Activated naive CD4-positive, alpha-beta T cell treated with Interleukin-2 at 50 U/mL for 16 hours (primary cell): ENCODE measurements at places on chromosomes 5 and 9.

DNA sequence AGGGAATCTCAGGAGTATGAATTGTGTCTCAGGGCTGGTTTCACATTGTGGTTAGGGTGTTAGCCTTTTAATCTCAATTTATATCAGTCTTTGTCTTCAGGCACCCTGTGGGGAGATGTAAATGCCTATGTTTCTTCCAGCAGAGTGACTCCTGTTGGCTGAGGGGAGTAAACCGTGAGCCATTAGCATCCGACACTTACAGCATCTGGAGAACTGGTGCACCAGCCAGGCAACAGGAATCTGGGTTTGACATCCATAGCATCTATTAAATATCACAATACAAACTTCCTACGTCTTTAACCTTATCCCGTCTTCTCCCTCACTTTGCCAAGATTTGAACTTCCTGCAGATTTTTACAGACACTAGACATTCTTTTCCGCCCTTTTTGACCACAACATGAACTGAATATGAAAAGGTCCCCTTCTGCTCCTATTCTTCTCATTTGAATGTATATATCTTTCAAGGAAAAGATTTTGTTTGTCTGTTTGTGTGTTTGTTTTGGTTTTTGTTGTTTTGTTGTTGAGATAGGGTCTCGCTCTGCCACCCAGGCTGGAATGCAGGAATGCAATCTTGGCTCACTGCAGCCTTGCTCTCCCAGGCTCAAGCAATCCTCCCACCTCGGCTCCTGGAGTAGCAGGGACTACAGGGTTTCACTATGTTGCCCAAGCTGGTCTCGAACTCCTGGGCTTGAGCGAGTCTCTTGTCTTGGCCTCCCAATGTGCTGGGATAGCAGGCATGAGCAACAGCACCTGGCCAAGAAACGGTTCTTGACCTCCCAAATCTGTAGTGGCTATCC lies 626.2 kb downstream of the TLR4 start:
- DNase-seq = no peak

GRCh38 chr5:77231471-77232138 lies 21.1 kb downstream of the PDE8B start:
- DNase-seq = no peak

GRCh38 chr9:73701415-73702057 lies 549.9 kb downstream of the ANXA1 start:
- DNase-seq = no peak

- no peak for DNase-seq
Measured at GRCh38 chr5:88813805-88814575, 69.0 kb downstream of the MEF2C start.

GRCh38 chr5:169099801-169100734 lies 200.9 kb downstream of the SLIT3 start:
- DNase-seq = no peak

DNA sequence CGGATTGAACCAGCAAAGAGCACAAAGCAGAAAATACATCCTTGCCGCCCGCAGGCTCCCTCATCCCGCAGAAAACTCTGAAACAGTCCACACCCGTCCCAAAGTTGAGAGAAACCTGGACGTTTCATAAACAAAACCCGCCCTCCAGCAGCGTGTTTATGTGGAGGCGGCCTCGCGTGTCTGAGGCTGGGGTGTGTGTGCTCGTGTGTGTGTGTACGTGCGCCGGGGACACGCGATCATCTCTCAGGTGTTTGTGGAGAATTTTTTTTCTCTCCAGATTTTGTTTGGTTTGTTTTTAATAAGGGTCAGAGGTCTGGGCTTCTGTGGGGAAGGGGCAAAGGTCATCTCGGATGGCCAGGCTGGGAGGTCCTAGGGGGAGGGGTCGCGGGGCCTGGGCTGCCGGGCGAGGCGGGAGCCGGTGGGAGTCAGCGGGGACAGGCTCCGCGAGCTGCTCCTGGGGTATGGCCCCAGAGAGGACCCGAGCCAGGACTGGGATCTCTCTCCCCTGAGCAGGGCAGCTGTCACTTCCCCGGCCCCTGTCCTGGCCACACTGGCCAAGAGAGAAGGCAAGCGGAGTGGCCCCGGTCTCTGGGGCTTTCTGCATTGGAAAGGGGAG lies 206.4 kb downstream of the C9orf50 start:
- peak; percentile 38 for DNase-seq

GRCh38 chr5:84231433-84231832 lies 153.2 kb downstream of the EDIL3 start:
- no peak for DNase-seq

DNA sequence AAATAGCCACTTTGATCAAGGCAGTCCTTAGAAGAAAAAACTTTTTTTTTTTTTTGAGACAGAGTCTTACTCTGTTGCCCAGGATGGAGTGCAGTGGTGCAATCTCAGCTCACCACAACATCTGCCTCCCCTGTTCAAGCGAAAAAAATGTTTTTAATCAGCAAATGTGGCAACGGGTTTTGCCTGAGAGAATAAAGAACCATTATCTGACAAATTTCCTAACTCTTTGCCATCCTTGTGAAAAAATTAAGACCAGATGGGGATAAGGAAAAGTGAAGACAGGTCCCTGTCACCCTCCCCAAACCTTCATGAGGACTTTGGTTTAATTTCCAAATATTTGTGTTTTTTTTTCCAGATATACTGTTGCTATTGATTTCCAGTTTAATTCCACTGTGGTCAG lies 107.3 kb upstream of the SPOCK1 start:
- DNase-seq = no peak

GRCh38 chr5:123371575-123372179 lies 51.5 kb downstream of the CEP120 start:
- DNase-seq = peak; percentile 16

DNA sequence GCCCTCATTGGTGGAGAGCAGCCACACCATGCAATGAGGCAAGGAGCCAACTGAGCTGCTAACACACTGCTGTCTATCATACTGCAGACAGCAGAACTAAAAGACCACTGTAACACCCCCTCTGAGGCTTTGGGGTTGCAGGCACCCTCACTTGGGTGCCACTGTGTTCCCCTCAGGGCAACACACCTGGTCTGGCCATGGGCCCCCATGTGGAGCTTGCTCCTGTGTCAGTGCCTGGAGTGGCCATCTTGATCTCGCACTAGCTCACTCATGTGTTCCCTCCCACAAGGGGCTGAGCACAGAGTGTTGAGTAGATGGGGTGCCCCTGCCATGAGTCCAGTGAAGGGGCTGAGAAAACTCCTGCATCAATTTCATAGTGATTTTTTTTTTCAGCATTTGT lies 532.4 kb upstream of the FTMT start:
- DNase-seq = no peak

- no peak for DNase-seq
Measured at GRCh38 chr9:81477669-81478068, 211.7 kb downstream of the TLE1 start.

DNA sequence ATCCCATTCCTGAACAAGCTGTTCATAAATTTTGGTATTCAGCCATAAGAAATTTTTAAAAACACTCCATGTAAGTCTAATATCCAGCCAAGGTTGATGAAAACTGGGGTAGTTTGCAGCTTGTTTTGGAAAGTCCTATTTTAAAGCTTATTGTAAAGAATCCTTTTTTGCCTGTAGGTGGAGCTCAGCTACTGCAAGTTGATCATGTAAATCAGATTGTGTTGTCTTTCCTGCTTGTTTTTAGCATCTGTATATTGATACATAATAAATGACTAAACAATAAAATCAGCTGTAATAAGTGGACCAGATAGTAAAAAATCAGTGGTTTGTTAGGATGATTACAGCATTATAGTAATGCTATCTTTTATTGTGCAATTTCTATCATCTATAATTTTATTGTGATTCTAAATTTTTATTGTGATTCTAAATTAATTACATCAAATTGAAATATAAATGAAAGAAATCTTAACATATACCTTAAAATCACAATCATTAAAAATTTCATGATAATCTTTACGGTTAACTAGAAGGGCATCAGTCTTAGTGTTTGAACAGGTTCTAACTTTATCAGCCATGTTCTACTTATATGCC lies 42.4 kb downstream of the CWC27 start:
- no peak for DNase-seq

DNA sequence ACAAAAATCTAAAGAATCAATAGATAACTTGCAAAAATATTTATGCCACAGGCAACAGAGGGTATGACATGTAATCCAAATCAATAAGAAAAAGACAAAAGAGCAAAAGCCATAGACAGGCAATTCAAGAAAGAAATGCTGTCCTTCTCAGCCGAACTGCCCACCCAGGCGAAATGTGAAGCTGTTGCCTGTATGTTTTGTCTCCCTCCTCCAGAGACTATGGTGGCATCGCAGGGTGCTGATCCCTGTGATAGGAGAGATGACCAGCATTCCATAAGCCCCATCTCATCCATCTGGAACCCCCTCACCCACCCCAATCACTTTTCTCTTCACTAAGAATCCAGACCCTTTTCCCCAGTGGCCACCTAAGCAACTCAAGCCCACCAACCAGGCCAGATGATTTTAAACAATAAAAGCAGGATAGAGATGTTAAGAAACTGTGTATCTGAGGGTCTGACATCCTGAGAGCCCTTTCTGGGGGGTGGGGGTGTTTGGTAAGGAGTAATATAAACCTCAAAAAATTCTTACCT lies 5.3 kb upstream of the ACSL6 start:
- DNase-seq = no peak

DNA sequence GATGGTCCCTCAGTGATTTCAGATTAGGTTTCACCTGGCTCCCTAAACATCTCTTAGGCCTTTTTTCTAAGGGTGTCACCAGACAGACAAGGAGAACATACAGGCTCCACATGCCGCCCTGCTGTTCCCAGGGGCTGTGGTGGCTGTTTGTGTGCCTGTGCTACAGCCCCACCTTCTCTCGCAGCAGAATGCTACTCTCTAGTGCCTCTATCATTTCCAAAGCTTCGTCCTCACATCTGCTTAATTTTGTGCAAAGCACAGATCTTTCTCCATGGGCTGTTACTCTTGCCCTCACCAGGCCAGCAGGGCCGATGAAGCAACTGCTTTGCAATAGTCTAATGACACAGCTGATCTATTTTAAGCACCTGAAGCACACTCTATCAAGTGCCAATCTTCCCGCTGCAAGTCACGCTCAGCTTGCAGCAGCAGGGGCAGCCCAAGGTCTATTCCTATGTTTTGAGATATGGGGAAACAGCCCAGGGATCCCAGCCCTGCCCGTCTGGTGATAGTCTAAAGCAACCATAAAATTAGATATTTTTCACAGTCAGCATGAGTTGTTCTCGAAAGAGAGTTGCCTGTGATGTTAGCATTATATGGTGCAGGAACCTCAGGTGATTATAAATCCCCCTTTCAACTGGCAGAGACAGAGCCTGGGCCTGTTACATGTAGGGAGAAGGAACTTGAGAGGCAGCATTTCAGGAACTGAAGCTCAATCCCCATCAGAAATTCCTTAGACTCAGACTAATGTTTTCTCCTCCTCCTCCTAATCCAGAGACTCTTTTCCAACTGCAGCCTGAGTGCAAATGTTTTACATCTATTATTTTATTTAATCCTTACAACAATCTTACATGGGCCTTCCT lies 12.7 kb downstream of the ABLIM3 start:
- no peak for DNase-seq

- DNase-seq = no peak
Measured at GRCh38 chr5:169415371-169415770, 114.4 kb upstream of the SLIT3 start.

- no peak for DNase-seq
Measured at GRCh38 chr9:22201256-22201655, 192.2 kb upstream of the CDKN2B start.

DNA sequence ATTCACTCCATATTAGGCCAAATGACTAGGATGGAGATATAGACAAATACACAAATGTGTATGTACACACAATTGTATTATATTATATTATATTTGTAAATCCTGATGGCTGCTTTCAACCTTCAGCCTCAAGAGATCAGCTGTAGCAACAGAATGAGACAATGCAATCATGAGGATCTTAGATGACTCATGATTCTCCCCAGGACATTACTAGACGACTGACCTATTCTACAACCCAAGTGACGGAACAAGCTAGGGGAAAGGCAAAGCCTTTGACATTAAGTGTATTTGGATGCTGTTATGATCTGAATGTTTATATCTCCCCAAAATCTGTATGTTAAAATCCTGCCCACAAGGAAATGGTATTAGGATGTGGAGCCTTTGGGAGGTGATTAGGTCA lies 66.5 kb downstream of the COX7C start:
- DNase-seq = no peak

DNA sequence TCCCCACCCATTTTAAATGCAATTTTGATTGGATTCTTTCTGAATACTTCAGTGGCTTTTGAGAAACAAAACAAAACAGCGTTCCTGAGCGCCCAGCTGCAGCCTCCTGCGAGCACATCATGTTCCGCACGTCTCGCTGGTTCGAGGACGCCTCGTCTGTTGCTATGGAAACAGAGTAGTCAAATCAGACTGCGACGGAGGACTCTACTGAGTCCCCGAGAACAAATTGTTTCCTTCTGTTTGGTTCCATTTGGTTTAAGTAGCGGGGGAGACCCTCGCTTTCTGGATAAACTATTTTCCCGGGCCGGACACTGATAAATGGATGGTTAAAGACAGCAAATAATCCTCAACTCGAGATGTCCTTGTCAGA lies 69.0 kb downstream of the SLC28A3 start:
- peak; percentile 16 for DNase-seq

DNA sequence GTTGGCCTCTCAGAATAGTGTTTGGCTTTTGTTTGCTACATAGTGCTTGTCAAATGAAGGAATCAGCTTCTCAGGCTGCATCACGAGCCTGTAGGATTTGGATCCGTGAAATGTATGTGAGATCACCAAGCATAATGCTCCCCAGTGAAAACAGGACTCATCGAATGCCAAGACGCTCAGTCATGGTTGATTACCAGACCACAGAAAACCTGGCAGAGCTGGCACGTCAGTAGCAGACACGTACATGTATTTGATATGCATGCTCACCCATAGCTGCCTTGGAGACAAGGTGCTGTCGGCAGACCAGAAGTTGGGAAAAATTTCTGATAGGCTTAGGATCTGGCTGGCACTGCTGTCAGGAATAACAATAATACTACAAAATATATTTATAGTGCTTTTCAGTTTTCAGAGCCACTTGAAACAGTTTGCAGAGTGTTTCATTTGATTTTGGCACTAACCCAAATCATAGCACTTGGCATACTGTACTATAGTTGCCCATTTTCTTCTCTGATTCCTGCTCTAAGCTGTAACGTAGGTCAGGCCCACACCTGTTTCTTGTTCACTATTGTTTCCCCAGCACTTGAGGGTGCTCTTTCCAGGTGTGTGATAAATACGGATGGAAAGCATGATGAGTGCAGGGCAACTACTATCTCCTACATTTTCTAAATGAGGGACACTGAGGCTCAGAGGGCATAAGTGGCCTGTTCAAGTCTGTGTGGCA lies 226.1 kb downstream of the NR3C1 start:
- no peak for DNase-seq
